ENCODE measurements at places on chromosomes 1 and 21.

- DNase-seq, result no peak
These were observed 427.7 kb downstream of the LRRIQ3 start for GRCh38 chr1:73770109-73770905.

DNA sequence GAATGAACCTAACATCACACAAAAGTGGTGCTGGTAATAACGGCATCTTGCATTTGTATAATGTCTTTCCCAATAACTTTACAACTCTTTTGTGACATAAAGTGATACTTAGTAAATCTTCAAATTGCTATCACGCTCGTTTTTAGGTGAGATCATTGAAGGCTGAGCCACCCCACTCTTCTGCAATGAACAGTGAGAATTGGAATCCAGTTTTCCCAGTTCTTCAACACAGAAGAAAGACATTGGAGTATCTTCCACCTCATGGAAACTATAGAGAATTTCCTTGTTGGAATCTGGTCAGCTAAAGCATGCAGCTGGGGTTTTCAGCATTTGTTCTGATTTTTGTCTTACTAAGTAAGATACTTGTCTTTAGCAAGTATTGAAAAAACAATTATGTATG is 59.9 kb upstream of the NRIP1 start:
- no peak for DNase-seq

DNA sequence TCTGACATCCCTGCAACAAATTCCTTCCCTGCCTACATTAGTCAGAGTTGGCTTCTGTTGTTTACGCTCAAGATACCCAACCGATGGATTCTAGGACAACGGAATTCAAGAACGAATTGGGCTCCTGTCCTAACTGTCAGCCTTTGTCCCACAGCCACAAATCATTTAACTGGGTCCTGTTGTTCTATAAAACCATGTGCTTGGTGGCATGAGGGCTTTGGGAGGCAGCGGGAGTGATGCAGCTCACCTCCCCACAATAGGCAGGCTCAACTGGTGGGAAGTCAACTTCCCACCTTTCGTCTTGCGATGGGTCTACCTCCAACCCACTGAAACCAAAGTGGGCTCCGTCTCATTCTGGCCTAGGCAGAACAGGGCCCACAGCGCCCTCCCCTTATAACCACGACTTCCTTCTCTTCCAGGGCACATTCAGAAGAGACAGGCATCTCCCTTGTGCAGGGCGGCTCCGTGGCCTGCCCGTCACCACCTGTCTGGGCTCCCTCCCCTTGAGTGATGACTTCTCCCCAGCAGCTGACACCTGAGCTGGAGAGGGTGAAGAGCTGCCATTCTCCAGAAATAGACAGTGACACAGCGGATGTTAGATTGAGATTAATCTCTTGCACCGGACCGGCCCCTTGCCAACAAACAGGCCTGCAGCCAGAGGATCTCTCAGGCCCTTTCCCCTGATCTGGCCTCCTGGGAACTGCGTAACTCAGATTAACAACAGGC is 26.5 kb downstream of the LRRC38 start:
- DNase-seq, result no peak

DNA sequence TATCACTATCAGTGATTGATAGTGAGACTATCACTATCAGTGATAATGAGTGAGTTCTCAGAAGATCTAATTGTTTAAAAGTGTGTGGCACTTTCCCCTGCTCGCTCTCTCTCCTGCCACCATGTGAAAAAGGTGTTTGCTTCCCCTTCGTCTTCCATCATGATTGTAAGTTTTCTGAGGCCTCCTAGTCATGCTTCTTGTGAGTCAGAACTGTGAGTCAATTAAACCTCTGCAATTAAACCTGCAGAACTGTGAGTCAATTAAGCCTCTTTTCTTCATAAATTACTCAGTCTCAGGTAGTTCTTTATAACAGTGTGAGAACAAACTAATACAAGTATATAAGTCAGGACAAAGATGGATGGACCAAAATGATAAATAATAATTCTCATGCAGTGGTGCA is 7.0 kb upstream of the IL23R start:
- no peak for DNase-seq

- no peak for DNase-seq
These were observed 303.6 kb downstream of the MATN1 start for GRCh38 chr1:30419831-30420230.

- DNase-seq, result no peak
These were observed 113.8 kb upstream of the DNAH14 start for GRCh38 chr1:224815647-224816046.

- peak; percentile 23 for DNase-seq
These were observed 788 bp upstream of the EDEM3 start for GRCh38 chr1:184755226-184756065.

- DNase-seq, result peak; percentile 6
These were observed 12.9 kb upstream of the TMEM125 start for GRCh38 chr1:43256675-43257570.

DNA sequence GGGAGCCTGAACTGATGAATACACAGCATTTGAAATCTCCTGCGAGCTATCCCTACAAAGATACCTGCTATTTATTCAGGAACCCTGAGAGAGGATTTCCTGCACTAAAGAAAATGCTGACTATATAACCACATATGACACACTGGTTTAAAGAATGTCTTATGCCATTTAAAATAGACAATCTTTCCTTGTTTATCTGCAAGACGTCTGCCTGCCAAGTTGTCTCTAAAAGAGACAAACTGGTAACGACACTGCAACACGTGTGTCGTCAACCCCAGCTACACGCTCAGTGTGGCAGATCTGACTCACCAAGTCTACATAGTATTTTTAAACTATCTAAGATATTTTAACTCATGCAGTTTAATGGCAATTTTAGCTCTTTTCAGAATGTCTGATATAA is 42.7 kb downstream of the APP start:
- peak; percentile 47 for DNase-seq

- no peak for DNase-seq
These were observed 464 bp downstream of the PARK7 start for GRCh38 chr1:7962014-7962335.

- no peak for DNase-seq
These were observed 6.7 kb downstream of the RPL5 start for GRCh38 chr1:92838519-92838918.

GRCh38 chr21:35873441-35873840 is 186.9 kb downstream of the SETD4 start:
- DNase-seq, result no peak

DNA sequence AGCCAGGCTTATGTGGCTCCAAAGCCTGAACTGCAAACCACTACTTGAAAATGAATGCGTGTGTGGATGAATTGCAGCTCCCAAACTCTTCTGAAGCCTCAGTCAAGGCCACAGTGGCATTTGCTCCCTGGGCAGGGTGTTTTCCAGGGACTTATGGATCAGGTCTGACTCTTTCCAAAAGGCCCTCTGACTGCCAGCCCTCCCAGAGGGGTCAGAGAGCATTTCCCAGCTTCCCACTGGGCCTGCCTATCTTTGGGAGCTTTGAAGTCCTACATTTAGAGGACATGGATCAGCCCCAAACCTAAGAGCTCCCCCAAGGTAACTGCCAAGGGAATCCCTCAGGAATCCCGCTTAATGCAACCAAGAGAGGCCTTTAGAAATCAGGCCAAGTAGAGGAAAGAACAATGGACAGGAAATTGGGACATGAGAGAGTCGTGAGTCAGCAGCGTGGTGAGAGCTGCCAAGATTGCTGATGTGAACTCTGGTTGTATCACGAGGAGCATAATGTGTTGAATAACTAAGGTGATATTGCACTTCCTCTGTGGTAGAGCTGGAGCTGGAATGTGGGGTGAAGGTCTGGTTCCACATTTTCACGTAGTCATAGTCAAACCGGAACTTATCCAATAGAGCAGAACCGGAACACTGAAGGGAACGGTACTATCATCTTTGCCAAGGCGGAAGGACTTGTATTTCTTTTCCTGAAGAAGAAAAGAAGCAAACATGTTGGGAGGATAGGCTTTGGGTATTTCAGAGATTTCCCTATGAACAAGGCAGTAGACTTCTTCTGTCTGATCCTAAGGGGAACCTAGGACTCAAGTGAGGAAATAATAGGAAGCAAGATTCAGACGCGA is 99.4 kb upstream of the JUN start:
- DNase-seq, result peak; percentile 50

Measured in testis (tissue), 5 donors.